ENCODE measurements at places on chromosomes 2 and 18. TPM values are rescaled to one million over a fixed set of nuclear protein-coding genes. Genes with fewer than 3 reads are reported as not detected.

Gene RAMP1
- total RNA-seq, result 18.0 TPM

Gene CRYGC
- not detected for total RNA-seq

Gene PARD3B
- 6.8 TPM for total RNA-seq

Gene C2orf81
- total RNA-seq, result 2.0 TPM

Gene ITGB6
- 0.09 TPM for total RNA-seq

Gene CXCR1
- total RNA-seq, result not detected

Gene ALPP
- total RNA-seq, result not detected

Gene RMC1
- 20.0 TPM for total RNA-seq

Gene SLC39A10
- 21.6 TPM for total RNA-seq

Gene GAD1
- not detected for total RNA-seq

Gene ZBTB14
- total RNA-seq, result 6.0 TPM

Gene CDH19
- total RNA-seq, result not detected

Gene MOGAT1
- total RNA-seq, result not detected

Gene HOXD13
- not detected for total RNA-seq

Gene TTL
- total RNA-seq, result 28.8 TPM

All from pericardium fibroblast (primary cell).